ENCODE measurements at places on chromosomes 11 and 22. TPM values are rescaled to one million over a fixed set of nuclear protein-coding genes. Genes with fewer than 3 reads are reported as not detected.

The TRPM5 gene
- not detected for total RNA-seq

The MYO7A gene
- total RNA-seq, result 27.9 TPM

The RBM4B gene
- 9.2 TPM for total RNA-seq

The CRYBB3 gene
- total RNA-seq, result 0.97 TPM

The OR5AN1 gene
- total RNA-seq, result not detected

The LDLRAD3 gene
- total RNA-seq, result 16.2 TPM

The FBLN1 gene
- total RNA-seq, result 1,512 TPM

The CD248 gene
- total RNA-seq, result 38.6 TPM

The SHISAL1 gene
- total RNA-seq, result 3.5 TPM

The AQP11 gene
- total RNA-seq, result not detected

The OR10S1 gene
- total RNA-seq, result not detected

The YAP1 gene
- 393 TPM for total RNA-seq

The TUB gene
- 5.9 TPM for total RNA-seq

The PSMC3 gene
- total RNA-seq, result 117 TPM

The RRP8 gene
- total RNA-seq, result 18.8 TPM

The BEST1 gene
- 3.9 TPM for total RNA-seq

The KRTAP5-2 gene
- not detected for total RNA-seq

The PDE2A gene
- total RNA-seq, result 53.7 TPM

The LYVE1 gene
- total RNA-seq, result 165 TPM

The CLCF1 gene
- total RNA-seq, result 12.0 TPM

The SLC17A6 gene
- not detected for total RNA-seq

The LRRN4CL gene
- total RNA-seq, result 8.5 TPM

The OR5J2 gene
- not detected for total RNA-seq

The IFITM2 gene
- total RNA-seq, result 841 TPM

The BCR gene
- 120 TPM for total RNA-seq

The SCGB1D2 gene
- not detected for total RNA-seq

The OR56A4 gene
- not detected for total RNA-seq

The C22orf31 gene
- not detected for total RNA-seq

The SMIM35 gene
- total RNA-seq, result not detected

The POLR2F gene
- total RNA-seq, result 46.2 TPM

The TIMP3 gene
- total RNA-seq, result 410 TPM

The OR6T1 gene
- total RNA-seq, result not detected

The APLNR gene
- 17.8 TPM for total RNA-seq

The MMP7 gene
- 0.42 TPM for total RNA-seq

The ISX gene
- total RNA-seq, result not detected

The ALKBH3 gene
- total RNA-seq, result 25.1 TPM

The NXPE4 gene
- total RNA-seq, result not detected

The TP53AIP1 gene
- not detected for total RNA-seq

The DTX4 gene
- 7.1 TPM for total RNA-seq

The TRAF6 gene
- total RNA-seq, result 18.7 TPM

The PLAAT2 gene
- not detected for total RNA-seq

The JRKL gene
- total RNA-seq, result 15.4 TPM

The NRXN2 gene
- 35.9 TPM for total RNA-seq

The ARAP1 gene
- 61.9 TPM for total RNA-seq

The MMP27 gene
- total RNA-seq, result not detected

The HTR3A gene
- not detected for total RNA-seq

The IGSF22 gene
- 0.58 TPM for total RNA-seq

The SLC1A2 gene
- total RNA-seq, result 1.5 TPM

The OR52H1 gene
- total RNA-seq, result 0.78 TPM
